ENCODE measurements at places on chromosomes 7 and 10.

- no peak for DNase-seq
Observed at GRCh38 chr10:24256619-24257107, 47.7 kb downstream of the KIAA1217 start.

- peak; percentile 23 for DNase-seq
Observed at GRCh38 chr10:69337296-69338132, 59.2 kb downstream of the HK1 start.

DNA sequence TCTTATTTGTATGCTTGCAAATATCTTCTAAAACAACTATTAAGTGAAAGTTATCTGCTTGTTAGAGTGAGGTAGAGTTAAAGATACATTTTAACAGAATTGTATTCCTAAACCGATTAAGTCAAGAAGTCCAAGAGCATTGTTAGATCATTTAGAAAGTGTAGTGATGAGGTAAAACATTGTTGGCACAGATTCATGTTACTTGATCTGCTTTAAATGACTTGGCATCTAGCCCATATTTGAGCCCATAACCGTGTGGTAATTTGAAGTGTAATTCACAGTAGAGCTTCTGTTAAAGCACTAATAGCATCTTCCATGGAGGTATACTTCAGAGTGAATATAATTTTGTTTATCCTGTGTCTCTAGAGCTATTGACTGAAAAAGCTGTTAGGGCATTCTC lies 62.1 kb downstream of the PTEN start:
- DNase-seq: no peak

DNA sequence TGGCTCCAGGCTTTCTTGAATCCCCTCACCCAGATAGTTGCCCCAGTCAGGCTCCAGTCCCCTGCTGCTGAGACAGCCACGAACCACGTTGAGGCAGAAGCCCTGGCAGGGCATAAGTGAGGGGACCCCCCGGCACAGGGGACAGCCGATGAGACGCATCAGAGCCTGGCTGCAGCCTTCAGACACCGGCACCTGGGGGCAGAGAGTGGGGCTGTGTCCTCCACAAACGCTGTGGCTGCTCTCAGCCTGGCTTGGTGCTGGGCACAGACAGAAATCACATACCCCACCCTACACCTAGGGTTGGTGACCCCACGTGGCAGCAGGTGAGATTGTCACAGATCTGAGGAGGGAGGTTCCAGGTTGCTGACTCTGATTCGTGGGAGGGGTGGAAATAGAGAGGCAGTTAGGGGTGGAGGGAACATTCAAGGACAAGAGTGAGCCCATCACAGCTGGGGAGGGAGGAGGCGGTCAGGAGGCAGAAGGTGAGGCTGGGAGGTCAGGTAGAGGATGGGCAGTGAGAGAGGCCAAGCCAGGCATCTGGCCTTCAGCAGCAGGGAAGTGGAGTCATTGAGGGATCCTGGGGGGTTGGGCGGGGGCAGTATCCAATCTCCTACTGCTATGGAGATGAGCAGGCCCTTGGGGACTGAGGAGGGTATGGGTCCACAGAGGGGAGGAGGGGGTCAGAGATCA lies 3.2 kb downstream of the GPC2 start:
- no peak for DNase-seq

- no peak for DNase-seq
Observed at GRCh38 chr7:101465576-101466196, 103.0 kb downstream of the COL26A1 start.

GRCh38 chr7:18241543-18242231 lies 214.0 kb upstream of the PRPS1L1 start:
- no peak for DNase-seq

- no peak for DNase-seq
Observed at GRCh38 chr10:96468845-96469244, 44.9 kb downstream of the TLL2 start.

- no peak for DNase-seq
Observed at GRCh38 chr10:117499248-117500105, 43.1 kb upstream of the EMX2 start.

DNA sequence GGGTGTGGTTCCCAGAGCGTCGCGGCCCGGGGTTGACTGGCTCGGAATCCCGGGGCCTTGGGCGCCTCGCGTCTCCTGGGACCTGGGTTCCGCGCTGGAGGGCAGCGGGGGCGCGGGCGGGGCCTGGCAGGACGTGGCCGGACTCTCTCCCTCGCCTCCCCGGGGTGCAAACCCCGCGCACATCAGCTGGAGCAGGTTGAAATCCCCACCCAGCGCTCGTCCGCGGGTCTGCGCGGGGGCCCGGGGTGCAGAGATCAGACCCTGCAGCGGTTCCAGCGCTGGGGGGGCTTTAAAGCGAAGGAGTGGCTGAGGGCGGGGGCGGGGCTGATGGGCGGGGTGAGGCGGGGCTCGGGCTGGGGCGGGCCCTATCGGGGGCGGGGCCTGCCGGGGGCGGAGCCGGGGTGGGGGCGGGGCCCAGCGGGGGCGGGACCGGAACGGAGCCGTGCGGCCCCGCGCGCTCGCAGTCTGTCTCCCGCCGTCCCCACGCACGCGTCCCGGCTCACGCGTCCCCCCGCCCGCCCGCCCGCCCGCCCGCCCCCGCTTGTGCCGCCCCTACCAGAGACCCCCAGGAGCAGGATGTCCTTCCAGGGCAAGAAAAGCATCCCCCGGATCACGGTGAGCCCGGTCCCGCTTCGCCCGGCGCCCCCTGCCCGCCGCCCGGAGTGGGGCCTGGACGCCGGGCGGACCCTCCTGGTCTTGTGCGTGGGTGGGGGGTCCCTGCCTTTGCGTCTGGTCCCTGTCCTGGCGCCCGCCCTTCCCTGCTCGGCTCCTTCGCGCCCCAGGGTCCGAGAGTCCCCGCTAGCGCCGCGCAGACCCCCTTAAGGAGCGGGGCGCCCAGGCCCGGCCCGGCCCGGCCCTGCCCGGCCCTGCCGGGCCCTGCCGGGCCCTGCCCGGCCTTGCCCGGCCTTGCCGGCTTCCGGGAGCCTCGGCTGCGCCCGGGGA lies at the start of gene DPYSL4:
Gene DPYSL4 (plus strand): TSS at position 461 of the 942 bp plus-strand sequence. CDS start 116 bp downstream, at position 577.
- no peak for DNase-seq

DNA sequence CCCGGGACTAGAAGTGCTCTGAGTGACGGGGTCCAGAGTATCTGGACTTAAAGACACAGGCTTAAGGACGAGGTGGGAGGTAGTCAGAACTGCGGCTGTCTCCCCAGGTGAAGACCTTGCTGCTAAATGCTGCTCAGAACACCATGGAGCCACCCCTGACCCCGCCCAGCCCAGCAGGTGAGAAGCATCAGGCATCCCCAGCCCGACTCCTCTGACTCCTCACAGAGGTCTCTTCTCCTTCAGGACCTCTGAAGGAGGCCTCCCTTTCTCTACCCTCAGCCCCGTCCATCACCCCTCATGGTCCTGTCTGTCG lies 5.8 kb downstream of the NFKB2 start:
- no peak for DNase-seq

- no peak for DNase-seq
Observed at GRCh38 chr7:139968931-139969330, 93.8 kb downstream of the PARP12 start.

- DNase-seq: no peak
Observed at GRCh38 chr7:135886345-135887132, 90.6 kb downstream of the MTPN start.
